Activated naive CD4-positive, alpha-beta T cell treated with anti-CD3 and anti-CD28 coated beads, Interleukin-2, amount 10 ng/mL, durations not matched to agents 7 days and 5 days (primary cell): ENCODE measurements at places on chromosomes 7 and 10.
A peak's percentile ranks its signal among the peaks of the same experiment; 100 is the strongest.

DNA sequence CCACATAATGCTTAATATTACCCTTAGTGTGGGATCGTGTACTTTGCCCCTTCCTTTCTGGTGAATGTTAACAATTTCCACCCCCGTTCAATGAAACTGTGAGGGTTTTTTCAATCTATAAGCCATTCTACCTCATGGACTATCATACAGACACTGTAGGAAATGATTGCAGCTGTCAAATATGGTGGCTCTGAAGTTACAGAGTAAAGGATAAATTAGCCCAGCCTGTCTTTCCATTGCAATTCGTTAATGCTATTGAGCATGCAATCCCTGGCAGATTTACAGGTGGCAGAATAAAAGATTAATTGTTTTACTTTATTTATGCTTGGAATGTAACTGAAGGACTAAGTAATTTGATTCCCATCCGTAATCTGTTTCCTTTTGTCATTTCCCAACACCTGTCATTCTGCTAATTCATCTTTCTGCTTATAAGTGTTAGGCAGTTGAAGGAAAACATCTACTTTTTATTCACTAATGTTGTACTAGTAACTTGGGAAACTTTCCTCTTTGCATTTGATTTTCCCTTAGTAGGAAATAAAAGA, 1211.6 kb upstream of the LRRN3 start:
- no peak overlapping the region for H3K4me3 ChIP-seq
- no peak overlapping the region for H3K27ac ChIP-seq
- H3K36me3 ChIP-seq = no peaks in the 10 kb centered on the region
- H3K4me1 ChIP-seq = no peaks in the 10 kb centered on the region

DNA sequence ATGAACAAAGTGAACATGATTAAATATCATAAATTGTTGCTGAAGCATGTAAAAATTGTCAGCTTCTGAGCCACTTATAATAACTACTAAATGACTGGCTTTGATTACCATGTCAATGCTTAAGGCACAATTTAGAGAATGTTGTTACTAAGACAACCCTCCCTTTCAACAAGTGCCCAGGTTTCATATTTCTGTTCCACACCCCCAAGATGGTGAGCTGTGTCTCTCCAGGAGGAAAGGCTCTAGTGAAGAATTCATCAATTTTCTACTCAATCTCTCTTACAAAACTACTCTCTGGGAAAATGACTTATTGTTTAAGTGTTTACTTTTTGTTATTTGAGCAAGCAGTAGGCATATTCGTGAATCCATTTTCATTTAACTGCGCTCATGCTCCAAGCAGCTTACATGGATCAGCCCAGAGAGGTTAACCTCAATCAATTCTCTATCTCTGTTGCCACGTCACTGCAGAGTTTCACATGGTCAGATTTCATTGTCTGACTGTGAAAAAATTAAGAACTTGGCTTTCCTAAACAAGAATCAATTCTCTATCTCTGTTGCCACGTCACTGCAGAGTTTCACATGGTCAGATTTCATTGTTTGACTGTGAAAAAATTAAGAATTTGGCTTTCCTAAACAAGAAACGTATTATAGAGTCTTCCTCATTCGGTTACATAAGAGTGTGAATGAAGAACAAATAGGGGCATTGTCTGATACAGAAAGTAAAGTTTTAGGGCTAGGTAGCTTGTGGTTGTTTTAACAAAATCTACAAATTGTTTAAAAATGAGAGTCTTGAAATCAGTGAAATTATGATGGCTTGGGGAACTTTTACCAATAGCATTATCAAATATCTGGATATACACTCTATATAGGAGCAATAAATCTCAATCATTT, 49.7 kb downstream of the CCDC71L start:
- no peak overlapping the region for H3K4me3 ChIP-seq
- peaks cover 1% of the 10 kb centered on the region for H3K27me3 ChIP-seq
- no peaks in the 10 kb centered on the region for H3K36me3 ChIP-seq
- no peak for DNase-seq
- no peaks in the 10 kb centered on the region for H3K4me1 ChIP-seq

DNA sequence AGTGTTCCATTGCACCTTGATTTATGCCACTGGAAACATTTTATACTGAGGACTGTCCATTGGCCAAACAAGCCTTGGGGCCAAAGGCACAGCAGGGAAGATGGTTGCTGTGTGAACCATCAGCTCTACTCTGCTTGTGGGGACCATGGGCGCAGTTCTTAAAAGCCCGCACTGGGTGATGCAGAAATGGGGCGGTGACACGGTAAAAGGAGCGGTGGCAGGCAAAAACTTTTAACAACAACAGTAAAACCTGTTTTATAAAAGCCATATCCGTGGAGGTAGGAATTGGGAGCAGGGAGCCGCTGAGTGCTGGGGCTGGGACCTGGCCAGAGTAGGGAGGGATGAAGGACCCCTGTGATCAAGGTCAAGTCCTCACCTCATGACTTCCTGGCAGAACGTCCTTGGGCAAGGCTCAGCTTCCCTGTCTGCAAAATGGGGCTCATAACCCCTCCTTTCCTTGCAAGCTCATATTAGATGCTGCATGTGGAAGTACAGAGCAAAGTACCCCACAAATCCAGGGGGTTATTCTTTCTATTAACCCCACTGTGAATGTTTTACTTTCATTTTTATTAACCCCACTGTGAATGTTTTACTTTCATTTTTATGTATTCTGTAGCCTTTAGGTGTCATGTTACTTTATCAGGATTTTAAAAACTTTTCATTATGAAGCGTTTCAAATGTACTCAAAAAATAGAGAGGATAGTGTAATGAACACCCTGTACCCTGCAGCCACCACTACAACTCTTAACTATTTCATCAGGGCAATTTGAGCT, 78.3 kb downstream of the GRK5 start:
- peak overlapping the region; percentile 45 for H3K4me3 ChIP-seq
- peak overlapping the region; percentile 80 for H3K27ac ChIP-seq
- H3K4me1 ChIP-seq = peaks cover 91% of the 10 kb centered on the region

- H3K36me3 ChIP-seq = peaks cover 2% of the 10 kb centered on the region
- H3K27me3 ChIP-seq = peaks cover 97% of the 10 kb centered on the region
- H3K4me3 ChIP-seq = peak overlapping the region; percentile 48
- DNase-seq = peak; percentile 67
- H3K27ac ChIP-seq = peak overlapping the region; percentile 53
Observed at GRCh38 chr7:155804897-155805825, 7.1 kb downstream of the SHH start.

DNA sequence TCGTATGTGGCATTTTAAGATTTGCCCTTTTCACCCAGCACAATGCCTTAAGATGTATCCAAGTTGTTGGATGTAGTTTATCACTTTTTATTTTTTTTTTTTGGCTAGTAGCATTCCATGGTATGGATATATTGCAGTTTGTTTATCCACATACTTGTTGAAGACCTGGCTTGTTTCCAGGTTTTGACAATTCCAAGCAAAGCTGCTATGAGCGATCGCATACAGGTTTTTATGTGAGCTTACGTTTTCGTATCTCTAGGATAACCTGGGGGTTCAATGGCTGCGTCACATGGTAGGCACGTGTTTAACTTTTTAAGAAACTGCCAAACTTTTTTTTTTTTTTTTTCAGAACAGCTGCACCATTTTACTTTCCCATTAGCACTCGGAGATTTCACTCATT, 32.2 kb downstream of the BAIAP2L1 start:
- peaks cover 5% of the 10 kb centered on the region for H3K27me3 ChIP-seq
- no peak for DNase-seq
- H3K4me3 ChIP-seq = no peak overlapping the region
- H3K27ac ChIP-seq = no peak overlapping the region
- no peaks in the 10 kb centered on the region for H3K4me1 ChIP-seq

DNA sequence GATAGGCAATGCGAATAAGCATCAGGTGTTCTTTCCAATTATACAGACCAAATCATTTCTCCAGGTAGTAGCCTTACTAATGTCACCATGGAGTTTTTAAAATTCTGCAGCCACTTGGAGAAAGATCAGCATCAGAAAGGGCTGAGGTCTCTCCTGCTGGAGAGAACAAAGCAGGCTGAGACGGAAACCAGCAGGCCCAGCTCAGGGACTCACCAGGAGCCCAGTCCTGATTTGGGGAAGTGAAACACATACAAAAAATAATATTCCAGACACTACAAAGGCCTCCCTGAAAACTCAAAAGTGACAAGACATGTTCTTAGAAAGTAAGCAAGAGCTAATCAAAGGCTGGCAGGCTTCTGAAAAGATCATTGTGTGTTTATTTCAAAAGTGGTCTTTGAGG, 207.1 kb upstream of the GHITM start:
- H3K27ac ChIP-seq = no peak overlapping the region
- H3K27me3 ChIP-seq = peaks cover 2% of the 10 kb centered on the region
- H3K36me3 ChIP-seq = no peaks in the 10 kb centered on the region
- no peak overlapping the region for H3K4me3 ChIP-seq
- DNase-seq = no peak

- no peak overlapping the region for H3K4me3 ChIP-seq
- no peak overlapping the region for H3K27ac ChIP-seq
- no peaks in the 10 kb centered on the region for H3K4me1 ChIP-seq
- no peak for DNase-seq
- H3K27me3 ChIP-seq = peaks cover 6% of the 10 kb centered on the region
Observed at GRCh38 chr10:48555310-48556042, 49.4 kb downstream of the ARHGAP22 start.

- H3K27me3 ChIP-seq = peaks cover 24% of the 10 kb centered on the region
- H3K27ac ChIP-seq = no peak overlapping the region
- H3K36me3 ChIP-seq = no peaks in the 10 kb centered on the region
Observed at GRCh38 chr10:30546511-30546910, 83.0 kb downstream of the LYZL2 start.

DNA sequence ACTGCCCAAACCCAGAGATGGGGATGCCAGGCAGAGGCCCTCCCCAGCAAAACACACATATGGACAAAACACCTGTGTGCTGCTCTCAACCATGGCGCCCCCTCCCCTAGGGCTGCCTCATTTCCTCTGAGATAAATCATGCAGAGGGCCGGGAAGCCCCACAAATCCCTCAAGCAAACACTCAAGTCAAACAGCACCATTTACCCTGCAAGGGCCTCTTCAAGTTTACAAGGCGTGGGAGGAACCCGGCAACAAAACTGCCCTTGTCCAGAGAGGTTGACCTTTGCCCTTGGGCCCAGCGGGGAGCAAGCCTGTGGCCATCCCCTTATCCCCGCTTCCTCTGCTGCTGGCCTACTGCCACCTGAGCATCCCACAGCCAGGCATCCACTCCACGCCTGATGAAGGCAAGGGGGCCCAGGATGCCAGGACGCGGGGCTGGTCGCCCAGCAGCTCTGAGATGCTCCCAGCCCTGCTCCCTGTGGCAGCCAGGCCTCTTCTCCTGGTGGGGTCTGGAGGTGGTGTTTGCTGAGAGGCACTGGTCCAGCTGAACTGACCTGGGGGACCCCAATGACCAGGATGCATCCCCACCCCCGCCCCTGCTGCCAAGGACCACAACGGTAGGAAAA, 77.4 kb downstream of the DLG5 start:
- H3K27ac ChIP-seq = no peak overlapping the region
- DNase-seq = no peak
- H3K27me3 ChIP-seq = peaks cover 3% of the 10 kb centered on the region
- H3K4me3 ChIP-seq = no peak overlapping the region

DNA sequence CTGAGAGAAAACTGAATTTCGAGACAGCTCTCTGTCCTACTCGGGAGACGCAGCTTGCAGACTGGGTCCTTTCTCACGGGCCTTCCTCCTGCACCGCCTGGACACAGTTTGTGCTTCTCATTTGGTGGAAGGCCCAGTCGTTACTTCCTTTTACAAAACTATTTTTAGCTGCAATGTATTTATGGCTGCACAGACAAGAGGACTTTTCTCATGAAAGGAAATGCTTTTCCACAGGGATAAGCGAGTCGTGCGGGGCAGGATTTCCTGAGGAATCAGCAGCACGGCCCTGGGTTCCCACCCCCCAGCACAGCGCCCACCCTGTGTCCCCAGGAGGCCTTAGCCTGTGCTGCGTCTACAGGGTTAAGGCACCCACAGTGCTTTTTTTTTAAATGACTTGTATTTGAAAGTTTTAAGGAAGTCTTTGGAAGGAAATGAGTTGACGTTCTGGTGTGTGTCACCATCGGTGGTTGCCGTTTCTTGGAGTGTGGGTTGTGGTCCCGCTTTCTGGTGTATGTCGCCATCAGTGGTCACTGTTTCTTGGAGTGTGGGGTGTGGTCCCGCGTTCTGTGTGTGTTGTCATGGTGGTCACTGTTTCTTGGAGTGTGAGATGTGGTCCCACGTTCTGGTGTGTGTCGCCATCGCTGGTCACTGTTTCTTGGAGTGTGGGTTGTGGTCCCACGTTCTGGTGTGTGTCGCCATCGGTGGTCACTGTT, 50.9 kb downstream of the INPP5A start:
- peaks cover 51% of the 10 kb centered on the region for H3K4me1 ChIP-seq
- H3K36me3 ChIP-seq = peaks cover 11% of the 10 kb centered on the region
- peak overlapping the region; percentile 48 for H3K4me3 ChIP-seq
- no peaks in the 10 kb centered on the region for H3K27me3 ChIP-seq
- peak; percentile 53 for DNase-seq

- peaks cover 59% of the 10 kb centered on the region for H3K36me3 ChIP-seq
- H3K4me3 ChIP-seq = no peak overlapping the region
- H3K27ac ChIP-seq = no peak overlapping the region
- DNase-seq = no peak
- H3K4me1 ChIP-seq = peaks cover 3% of the 10 kb centered on the region
Observed at GRCh38 chr10:60797200-60797599, 18.9 kb downstream of the CDK1 start.

DNA sequence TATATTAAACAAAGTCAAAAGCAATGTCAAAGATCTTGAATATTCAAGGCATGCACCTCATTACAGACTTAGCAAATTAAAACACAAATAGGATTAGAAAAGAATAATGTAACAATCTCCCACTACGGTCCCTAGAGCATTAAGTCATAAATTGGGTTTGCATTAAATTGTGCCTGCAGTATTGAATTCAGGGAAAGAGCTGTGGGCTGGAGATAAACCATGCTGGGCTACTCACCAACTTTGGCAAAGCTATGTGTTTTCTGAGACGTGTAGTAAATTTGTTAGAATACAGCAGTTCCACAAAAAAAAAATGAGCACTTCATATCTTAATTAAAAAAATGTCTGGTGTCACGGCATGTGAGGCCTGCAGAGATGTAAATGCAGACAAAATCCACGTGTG, 241.6 kb downstream of the SNX10 start:
- no peaks in the 10 kb centered on the region for H3K36me3 ChIP-seq
- H3K4me3 ChIP-seq = no peak overlapping the region
- DNase-seq = no peak
- H3K27me3 ChIP-seq = peaks cover 41% of the 10 kb centered on the region

- no peak for DNase-seq
- peaks cover 20% of the 10 kb centered on the region for H3K4me1 ChIP-seq
- no peak overlapping the region for H3K4me3 ChIP-seq
- no peak overlapping the region for H3K27ac ChIP-seq
Observed at GRCh38 chr7:5591278-5591874, 167.7 kb upstream of the TNRC18 start.

DNA sequence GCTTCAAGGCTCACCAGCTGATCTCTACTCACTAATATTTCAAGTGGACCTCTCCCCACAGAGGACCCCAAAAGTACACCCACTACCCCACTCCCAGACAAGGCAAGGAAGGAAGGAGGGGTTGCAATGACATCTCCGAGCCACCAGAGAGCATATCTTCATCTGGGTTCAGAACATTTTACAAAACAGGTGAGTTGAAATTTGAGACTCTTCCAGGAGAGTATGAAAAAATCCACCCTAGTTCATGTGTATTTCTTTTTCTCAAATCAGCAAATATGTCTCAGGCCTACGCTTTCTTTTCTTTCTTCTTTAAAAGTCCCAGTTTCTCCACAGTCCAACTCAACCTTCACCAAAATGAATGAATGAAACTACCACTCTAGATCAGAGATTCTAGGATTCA, 61.9 kb downstream of the SGMS1 start:
- H3K27ac ChIP-seq = no peak overlapping the region
- H3K4me3 ChIP-seq = no peak overlapping the region
- no peaks in the 10 kb centered on the region for H3K36me3 ChIP-seq
- DNase-seq = no peak
